ENCODE measurements at places on chromosomes 3 and 15.
A peak's percentile ranks its signal among the peaks of the same experiment; 100 is the strongest.

- no peak for DNase-seq
Measured at GRCh38 chr3:182527745-182528144, 265.6 kb upstream of the ATP11B start.

DNA sequence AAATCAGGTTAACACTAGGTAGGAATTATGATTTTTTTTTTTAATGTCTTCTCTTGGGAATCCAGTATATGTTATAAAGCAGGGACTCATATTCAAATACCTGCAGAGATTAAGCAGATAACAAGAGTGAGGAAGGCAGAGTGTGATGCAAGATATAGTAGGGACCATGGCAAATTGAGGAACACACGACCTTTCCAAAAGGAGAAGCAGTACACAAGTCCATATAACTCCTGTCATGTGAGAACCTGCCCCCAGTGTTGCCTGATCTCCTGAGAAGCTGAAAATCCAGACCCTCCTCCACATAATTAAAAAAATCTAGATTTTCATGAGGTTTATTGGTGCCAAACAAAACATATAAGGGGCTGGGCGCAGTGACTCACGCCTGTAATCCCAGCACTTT is 3.6 kb downstream of the RFC4 start:
- DNase-seq, result no peak

GRCh38 chr15:64070965-64071851 is 22.4 kb downstream of the CIAO2A start:
- DNase-seq, result no peak

GRCh38 chr15:88397506-88397905 is 69.7 kb downstream of the MRPL46 start:
- DNase-seq, result no peak

- no peak for DNase-seq
Measured at GRCh38 chr15:40282869-40283614, at the start of gene ANKRD63. Gene ANKRD63, minus strand, starts transcription at chr15:40283064. Its CDS starts 478 bp downstream, at chr15:40282586.

- DNase-seq, result no peak
Measured at GRCh38 chr3:111955876-111956275, 22.9 kb upstream of the ABHD10 start.

- DNase-seq, result no peak
Measured at GRCh38 chr3:97988784-97989568, 16.7 kb upstream of the RIOX2 start.

DNA sequence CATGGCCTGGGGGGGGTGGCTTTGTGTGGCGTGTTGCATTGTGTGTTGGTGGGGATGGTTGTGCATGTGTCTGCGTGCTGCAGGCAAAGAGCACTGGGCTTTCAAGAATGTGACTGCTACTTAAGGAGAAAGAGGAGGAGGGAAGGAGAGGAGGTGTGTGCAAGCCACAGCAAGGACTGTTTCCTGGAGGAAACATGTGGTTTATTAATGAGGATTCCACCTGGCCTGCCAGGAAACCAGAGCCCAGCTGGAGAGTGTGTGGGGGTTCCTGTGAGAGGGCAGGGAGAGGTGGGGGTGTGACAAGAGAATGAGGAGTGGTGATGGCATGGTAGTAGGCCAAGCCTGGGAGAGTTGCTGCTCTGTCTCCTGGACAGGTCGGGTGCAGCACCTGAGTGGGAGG is 258.1 kb upstream of the ROPN1 start:
- peak; percentile 55 for DNase-seq

- no peak for DNase-seq
Measured at GRCh38 chr3:17775073-17775472, 32.6 kb upstream of the TBC1D5 start.

- peak; percentile 55 for DNase-seq
Measured at GRCh38 chr3:122392868-122393844, 9.2 kb downstream of the FAM162A start.

- DNase-seq, result no peak
Measured at GRCh38 chr3:69443457-69443920, 57.6 kb upstream of the FRMD4B start.

DNA sequence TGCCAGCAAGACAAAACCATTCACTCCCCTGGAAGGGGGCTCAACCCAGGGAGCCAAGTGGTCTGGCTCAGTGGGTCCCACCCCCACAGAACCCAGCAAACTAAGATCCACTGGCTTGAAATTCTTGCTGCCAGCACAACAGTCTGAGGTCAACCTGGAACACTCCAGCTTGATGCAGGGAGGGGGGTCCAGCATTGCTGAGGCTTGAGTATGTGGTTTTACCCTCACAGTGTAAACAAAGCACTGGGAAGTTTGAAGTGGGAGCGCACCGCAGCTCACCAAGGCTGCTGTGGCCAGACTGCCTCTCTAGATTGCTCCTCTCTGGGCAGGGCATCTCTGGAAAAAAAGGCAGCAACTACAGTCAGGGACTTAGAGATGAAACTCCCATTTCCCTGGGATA is 81.7 kb downstream of the MSL2 start:
- DNase-seq, result no peak

DNA sequence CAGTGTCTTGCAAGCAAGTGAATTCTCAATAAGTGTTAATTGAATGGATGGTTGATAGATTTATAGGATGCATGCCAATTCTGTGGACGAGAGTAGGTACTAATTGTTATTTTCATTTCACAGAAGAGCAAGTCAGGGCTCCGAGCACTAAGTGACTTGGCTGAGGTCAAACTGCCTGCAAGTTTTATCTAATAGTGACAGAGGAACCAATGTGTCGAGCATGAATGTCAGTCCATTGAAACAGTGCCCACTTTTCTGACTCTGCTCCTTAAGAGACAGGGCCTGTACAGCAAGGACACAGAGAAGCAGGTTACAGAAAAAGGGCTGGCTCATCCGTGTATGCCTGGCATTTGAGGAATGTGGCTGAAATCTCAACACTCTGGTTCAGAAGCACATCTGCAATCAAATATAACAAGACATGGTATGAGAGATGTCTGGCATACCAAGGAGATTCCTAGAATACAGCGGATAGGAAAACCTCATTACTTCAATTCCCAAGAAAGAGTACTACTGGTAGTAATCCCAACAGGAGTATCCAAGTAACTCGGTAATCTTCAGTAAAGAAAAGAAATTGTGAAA is 6.0 kb upstream of the B3GNT5 start:
- no peak for DNase-seq

GRCh38 chr15:78312536-78312935 is 13.1 kb upstream of the SKIC8 start:
- DNase-seq, result no peak

GRCh38 chr3:159458982-159459381 is 529.7 kb upstream of the IL12A start:
- no peak for DNase-seq

- DNase-seq, result no peak
Measured at GRCh38 chr15:64026591-64026990, 19.7 kb downstream of the DAPK2 start.

GRCh38 chr3:171013822-171014748 is 12.4 kb downstream of the SLC2A2 start:
- DNase-seq, result no peak

GRCh38 chr15:59492389-59493377 is 54.7 kb downstream of the FAM81A start:
- DNase-seq, result peak; percentile 78

- no peak for DNase-seq
Measured at GRCh38 chr15:98773616-98774015, 125.3 kb downstream of the IGF1R start.

- DNase-seq, result no peak
Measured at GRCh38 chr3:59839810-59840515, 790.1 kb upstream of the CFAP20DC start.

- DNase-seq, result no peak
Measured at GRCh38 chr3:43489930-43490329, 131.9 kb downstream of the ANO10 start.

- DNase-seq, result no peak
Measured at GRCh38 chr3:145953316-145953715, 207.7 kb downstream of the PLOD2 start.

- DNase-seq, result no peak
Measured at GRCh38 chr3:190696777-190697501, 165.6 kb downstream of the GMNC start.

- no peak for DNase-seq
Measured at GRCh38 chr15:39211108-39211979, 369.5 kb upstream of the THBS1 start.

- DNase-seq, result no peak
Measured at GRCh38 chr3:127195417-127195816, 2.5 kb downstream of the PRR23E start.

DNA sequence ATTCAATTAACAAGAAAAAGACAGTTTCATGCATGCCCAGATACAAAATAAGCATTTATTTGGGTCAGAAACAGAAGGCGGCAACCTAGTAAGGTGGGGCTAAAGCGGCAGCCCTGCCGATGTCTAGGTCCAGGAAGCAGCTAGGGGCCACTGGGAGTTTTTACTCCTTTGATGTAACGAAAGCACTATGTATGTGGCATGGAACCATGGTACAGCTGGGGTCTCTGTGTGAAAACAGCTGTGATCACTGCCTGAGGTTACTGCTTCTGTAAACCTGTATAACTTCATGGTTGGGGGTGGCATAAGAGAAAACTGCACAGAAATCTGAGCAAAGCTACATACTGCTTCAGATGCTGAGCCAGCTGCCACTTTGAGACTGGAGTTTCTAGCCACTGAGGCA is 119.5 kb downstream of the ZNF280D start:
- no peak for DNase-seq

DNA sequence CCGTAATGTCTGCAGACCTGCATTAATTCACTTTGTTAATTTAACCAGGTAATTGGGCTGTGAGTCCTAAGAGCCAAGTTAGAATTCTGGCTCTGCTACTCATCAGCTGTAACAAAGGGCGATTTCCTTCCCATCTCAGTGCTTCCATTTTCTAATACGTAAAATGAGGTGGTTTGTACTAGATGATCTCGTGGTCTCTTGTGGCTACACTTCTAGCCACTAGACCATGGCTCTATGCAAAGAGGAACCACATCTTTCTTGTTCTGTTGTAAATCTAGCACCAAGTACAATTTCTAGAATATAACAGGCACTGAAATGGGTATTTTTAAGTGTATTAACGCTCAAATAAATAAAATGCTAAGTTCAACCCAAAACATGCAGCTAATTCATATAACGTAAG is 174.4 kb upstream of the THBS1 start:
- DNase-seq, result no peak

- DNase-seq, result no peak
Measured at GRCh38 chr15:75171408-75171807, 30.3 kb upstream of the C15orf39 start.

- no peak for DNase-seq
Measured at GRCh38 chr15:76286271-76286879, 24.9 kb downstream of the ETFA start.

DNA sequence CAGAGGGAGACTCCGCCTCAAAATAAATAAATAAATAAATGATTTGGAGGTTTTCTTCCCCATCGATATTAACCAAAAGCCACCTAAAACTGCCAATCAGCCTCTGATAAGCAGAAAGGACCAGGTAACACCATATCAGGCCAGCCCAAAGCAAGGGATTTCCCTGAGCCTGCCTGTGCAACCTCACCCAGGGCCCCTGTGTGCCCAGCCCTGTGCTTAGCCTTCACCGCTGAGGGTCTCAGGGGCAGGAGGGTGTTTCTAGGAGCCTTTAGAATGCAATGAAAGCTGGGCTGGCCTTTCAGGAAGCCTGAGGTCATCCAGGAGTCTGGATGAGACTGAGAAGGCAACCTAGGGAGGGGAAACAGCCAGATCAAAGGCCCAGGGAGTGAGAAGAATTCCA is 35.4 kb downstream of the CYP11A1 start:
- no peak for DNase-seq

DNA sequence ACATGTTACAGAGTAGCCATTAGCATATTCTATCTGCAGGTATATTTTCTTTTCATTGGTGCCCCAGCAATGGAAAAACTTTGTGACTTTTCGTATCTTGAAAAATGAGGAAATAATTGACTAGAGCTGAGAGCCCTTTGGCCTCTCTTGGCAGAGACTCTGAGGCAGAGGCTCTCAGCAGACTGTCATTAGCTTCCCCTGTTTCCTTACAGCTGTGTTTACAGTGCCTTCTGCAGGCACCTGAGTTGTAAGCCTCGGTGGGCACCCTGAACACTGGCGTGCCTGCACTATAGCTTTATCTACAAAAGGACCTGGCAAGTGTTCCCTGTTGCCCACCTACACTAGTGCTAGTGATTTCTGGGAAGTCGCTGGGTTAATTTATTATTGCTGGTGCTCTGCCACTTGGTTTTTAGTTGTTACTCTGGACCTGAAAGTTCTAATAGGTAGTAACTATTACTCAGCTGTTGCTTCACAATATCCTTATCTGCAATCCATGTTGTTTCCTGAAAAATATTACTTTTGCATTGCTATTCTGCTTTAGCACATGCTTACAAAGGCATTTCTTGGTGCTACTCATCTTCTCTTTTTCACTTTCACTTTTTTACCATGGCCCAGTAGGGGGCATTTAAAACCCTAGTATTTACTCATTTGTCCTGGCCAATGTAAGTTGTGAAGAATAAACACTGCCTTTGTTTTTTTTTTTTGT is 7.8 kb upstream of the GPR171 start:
- no peak for DNase-seq

DNA sequence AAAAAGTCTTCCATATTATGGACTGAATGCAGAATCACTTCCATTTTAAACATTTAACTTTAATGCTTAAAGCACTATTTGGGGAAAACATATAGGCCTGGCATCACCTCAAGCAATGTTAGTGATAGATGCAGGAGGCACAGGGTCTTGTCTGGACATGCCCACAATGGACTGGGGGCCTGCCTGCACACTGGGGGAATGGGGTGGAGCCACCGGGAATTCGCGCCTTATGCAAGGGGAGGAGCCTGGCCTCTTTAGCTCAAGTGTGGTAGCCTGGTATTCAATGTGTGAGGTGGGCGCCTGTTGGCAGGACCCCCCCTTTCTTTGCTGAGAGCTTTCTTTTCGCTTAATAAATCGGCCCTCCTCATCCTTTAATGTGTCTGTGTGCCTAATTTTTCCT is 29.9 kb downstream of the ACKR4 start:
- DNase-seq, result no peak

DNA sequence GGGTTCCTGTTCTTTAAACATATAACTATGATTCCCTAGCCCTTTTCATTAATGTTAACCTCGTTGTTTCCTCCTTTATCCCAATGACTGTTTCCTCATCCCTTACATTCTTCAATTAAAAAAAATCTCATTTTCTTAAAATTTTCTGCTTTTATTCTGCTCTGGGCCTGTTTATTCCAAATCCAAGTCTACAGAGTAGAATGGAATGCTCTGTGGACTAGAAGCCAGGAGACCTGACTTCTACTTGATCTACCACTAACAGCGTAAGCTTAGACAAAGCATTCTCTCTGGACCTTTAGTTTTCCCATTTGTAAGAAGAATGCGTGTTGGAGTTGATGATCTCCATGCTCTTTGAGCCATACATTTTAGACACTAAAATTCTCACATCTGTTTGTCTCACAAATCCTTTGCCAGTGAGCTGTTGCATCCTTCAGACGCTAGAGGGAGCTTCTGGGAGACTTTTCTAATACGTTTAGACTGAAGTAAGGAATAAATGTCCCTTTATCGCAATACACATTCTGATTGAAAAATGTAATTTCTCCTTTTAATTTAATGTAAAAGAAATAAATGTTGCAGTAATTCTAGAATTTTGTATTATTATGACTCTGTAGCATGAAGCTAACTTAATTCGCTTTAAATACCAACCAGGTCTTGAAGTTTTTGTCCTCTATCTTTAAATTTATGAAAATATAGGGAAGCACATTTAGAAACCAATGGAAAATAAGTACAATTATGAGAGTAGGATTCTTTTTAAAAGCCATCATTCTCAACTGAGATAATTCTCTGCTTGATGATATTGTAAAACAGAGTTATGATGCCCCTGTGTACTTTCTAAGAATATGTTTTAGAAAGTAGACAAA is 21.7 kb upstream of the GMNC start:
- peak; percentile 91 for DNase-seq

Measured in NCI-H524 (cell line).